ENCODE measurements at places on chromosomes 1 and 21.
A peak's percentile ranks its signal among the peaks of the same experiment; 100 is the strongest.

GRCh38 chr1:37609002-37609401 is 13.3 kb upstream of the GNL2 start:
- DNase-seq, result no peak

GRCh38 chr1:66399888-66400529 is 133.9 kb upstream of the SGIP1 start:
- DNase-seq, result no peak

DNA sequence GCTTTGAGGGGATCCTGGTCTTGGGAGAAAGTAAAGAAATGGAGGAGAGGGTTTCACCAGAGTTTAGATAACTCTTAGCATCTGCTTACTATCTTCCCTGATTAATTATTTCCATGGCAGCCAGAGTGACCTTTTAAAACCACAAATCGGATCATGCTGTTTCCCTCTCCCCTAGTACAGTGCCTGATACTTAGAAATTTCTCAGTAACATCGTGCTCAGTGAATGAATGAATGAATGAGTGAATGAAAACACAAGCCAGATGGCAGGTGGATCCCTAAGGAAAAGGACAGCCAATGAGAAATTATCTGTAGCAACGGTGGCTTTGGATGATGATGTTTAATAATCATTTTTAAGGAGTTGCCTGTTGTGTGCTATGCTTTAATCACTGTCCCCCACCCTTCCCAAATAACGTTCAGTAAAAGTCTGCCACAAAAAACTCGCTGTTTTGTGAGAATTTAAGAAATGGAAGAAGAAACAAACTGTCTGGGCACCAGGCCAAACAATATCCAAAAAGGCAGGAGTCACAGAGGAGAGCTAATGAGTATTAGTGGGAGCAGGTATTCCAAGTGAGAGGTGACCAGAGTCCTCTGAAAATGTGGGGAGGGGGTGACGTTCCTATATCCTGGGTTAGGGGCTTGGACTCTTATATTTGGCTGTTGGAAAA is 737 bp upstream of the SMAP2 start:
- no peak for DNase-seq

DNA sequence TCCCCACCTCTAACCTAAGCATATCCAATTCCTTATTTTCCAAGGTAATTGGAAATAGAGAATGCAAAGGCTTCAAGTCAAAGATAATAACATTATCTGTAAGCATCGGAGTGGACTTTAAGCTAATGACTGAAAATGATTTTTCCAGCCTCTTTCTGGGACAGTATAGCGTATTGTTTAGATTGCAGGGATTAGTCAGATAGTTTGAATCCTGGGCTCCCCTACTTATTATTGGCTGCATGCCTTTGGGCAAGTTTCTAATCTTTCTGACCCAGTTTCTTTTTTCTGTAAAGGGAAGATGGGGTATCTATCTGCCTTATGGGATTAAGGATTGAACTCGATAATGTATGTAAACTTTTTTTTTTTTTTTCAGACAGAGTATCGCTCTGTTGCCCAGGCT is 1.5 kb upstream of the CDC20 start:
- no peak for DNase-seq

GRCh38 chr1:230573658-230574057 is 68.6 kb upstream of the COG2 start:
- DNase-seq, result no peak

- no peak for DNase-seq
Measured at GRCh38 chr1:169163059-169163458, 56.6 kb downstream of the ATP1B1 start.

GRCh38 chr1:58881471-58881994 is 97.7 kb upstream of the JUN start:
- peak; percentile 17 for DNase-seq

DNA sequence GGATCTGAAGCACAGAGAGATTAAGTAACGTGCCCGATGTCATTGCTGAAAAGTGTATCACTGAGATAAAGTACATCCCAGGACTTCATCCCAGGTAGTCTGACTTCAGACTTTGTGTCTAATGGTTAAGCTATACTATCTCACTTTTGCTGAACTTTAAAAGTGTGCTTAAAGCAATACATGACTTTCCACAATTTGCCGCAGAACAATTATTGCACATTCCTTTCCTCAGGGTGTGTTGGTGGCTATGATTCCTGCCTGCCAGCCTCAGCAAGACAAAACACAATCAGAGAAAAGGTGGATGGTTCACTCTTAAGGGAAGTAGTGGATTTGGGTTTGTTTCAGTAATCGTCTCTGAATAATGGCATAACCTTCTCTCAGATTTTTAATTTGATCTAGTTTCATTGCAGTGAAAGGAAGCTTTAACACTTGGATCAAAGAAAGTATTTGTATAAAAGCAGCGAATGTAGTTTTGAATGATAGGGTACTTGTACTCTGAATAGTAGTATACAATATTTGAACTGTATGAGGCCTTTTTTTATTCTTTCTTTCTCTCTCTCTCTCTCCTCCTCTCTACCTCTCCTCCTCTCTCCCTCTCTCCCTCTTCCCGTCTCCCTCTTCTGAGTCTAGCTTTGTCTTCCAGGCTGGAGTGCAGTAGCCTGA is 47.0 kb downstream of the CNST start:
- DNase-seq, result no peak

GRCh38 chr21:26554365-26554764 is 18.7 kb downstream of the CYYR1 start:
- no peak for DNase-seq

GRCh38 chr1:30790850-30791778 is 33.5 kb upstream of the LAPTM5 start:
- DNase-seq, result no peak

DNA sequence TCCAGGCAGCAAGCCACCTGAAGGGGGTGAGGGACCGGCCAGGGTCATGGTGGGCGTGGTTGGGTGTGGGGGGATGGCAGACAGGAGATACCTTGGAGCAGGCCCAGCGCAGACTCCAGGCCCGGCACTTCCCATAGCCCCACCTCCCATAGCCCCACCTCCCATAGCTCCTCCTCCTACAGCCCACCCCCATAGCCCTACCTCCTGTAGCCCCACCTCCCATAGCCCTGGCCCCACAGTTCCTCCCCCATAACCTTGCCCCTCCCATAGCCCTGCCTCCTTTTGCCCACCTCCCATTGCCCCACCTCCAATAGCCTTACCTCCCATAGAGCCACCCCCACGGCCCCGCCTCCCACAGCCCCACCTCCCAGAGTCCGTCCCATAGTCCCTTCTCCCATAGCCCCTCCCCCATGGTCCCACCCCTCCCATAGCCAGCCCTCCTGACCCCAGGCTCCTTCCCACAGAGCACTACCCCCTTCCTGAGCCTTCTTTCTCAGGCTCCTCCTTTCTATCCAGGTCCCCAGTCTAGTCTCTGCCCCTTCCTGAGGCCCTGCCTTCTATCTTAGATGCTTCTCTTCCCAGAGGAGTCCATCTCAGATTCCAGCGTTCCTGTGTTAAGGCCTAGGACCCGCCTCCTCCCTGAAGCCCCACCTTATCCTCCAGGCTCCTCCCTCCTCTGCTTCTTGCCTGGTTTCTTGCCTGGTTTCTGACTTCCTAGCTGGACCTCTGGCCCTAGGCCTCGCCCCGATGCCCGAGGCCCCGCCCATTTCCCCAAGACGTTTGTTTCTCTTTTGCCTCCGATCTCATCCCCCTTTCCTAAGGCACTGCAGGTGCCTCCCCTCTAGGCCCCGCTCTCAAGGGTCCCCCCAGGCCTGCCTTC is 46.8 kb downstream of the PTPRU start:
- DNase-seq, result no peak

GRCh38 chr1:227449051-227449450 is 114.3 kb upstream of the ZNF678 start:
- no peak for DNase-seq

DNA sequence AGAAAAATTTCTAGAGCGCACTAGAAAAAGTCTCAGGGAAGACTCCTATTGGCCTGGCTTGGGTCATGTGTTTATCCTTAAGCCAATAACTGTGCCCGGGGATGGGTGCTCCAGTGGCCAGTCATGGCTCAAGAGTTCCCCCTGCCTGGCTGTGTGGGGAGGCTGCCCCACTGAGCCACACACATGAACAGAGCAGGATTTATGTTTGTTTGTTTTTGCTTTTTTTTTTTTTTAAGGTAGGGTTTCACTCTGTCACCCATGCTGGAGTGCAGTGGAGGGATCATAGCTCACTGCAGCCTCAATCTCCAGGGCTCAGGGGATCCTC is 21.8 kb downstream of the EDN2 start:
- DNase-seq, result no peak

DNA sequence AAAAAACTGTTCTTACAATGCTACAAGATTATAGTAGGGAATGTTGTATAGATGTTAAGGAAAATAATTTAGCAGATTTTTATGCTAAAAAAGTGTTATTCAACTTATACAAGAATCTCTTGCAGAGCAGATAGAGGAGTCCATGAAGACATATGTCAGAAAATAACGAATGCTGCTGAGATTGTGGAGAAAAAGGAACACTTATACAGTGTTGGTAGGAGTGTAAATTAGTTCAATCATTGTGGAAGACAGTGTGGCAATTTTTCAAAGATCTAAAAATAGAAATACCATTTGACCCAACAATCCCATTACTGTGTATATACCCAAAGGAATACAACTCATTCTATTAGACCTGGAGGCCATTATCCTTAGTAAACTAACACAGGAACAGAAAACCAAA is 286.2 kb upstream of the OLFM3 start:
- DNase-seq, result no peak

GRCh38 chr1:62435231-62436038 is 1.4 kb upstream of the USP1 start:
- no peak for DNase-seq

DNA sequence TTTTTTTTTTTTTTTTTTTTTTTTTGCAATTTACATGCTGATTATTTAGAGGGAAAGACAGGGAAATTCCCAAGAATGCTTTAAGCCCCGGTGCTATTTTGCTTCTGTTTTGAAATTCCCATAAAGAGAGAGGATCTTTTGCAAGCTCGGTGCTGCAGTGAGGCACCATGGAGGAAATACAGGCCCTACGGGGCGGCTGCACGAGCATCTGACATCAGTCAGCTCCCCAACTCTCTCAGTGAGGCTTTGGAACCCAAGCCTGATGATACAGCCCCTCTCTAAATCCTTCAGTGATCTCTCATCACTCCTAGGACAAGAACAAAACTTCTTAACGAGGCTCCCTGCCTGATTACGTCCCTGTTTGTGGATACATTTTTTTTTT is 791 bp upstream of the CHI3L1 start:
- no peak for DNase-seq

DNA sequence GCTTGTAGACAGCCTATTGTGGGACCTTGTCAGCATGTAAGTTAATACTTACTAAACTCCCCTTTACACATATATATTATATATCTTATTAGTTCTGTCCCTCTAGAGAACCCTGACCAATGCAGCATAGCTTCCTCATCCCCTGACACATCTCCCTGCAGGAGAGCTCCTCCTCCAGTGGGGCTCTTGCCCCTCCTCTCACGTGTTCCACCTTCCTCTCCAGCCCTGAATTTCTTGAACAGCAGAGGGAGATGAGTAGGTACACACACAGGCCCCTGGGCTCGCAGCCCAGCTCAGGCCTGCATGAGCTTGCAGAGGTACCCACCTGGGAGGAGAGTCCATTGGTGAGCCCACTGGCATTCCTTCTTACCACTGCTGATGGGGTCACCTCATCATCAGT is 27.3 kb upstream of the GOLT1A start:
- no peak for DNase-seq

DNA sequence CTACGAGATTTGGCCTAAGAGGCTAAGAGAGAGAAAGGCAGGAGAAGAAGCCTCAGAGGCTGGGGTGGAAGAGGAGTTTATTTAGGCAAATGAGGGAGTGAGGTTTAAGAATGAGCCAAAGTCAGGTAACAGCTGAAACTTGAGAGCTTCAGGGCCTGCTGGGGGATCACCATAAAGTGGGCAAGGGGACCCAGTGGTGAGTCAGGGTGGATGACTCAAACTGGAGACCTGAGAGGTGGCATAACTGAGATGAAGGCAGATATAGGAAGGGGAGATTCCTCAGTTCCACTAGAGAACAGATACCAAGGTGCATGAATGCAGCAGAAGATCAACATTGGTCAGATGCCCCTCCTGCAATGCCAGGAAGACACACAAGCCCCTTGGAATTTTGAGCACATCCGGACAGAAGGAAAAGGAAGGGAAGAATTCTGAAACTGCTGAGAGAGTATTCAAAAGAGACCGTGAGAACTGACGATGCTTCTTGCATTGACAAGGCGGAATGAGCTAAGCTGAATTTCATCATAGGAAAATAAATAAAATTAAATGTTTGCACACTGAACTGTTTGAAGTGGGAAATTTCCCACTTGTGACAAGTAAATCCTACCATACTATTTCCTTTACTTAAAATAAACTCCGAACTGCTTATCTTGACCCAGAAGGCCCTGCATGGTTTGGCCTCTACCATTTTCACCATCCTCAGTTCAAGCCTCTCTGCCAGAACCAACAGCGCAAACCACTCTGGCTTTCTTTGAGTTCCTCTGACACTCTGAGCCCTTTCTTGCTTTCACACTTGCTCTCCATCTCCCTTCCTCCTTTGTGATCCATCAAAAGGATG is 94.1 kb downstream of the NMNAT2 start:
- DNase-seq, result no peak

DNA sequence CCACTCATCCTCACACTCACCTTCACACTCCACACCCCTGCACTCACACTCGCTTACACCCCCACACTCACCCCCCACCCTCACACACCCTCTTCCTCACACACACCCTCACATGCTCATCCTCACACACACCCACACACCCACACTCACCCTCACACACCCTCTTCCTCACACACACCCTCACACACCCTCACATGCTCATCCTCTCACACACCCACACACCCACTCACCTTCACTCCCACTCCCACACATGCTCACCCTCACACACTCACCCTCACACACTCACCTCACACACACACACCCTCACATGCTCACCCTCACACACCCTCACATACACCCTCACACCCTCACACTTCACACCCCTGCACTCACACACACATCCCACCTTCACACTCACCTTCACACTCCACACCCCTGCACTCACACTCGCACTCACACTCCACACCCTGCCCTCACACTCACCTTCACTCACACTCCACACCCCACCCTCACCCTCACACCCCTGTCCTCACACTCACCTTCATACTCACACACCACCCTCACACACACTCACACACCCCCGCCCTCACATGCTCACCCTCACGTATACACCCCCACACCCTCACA is 42.6 kb upstream of the EDN2 start:
- DNase-seq, result no peak

- DNase-seq, result no peak
Measured at GRCh38 chr1:150257624-150258585, at the start of gene CA14. TSS of gene CA14 (plus strand) at chr1:150257774. CDS start at chr1:150258129, 355 bp downstream.

- DNase-seq, result no peak
Measured at GRCh38 chr21:37683396-37684114, 232.7 kb downstream of the KCNJ6 start.

DNA sequence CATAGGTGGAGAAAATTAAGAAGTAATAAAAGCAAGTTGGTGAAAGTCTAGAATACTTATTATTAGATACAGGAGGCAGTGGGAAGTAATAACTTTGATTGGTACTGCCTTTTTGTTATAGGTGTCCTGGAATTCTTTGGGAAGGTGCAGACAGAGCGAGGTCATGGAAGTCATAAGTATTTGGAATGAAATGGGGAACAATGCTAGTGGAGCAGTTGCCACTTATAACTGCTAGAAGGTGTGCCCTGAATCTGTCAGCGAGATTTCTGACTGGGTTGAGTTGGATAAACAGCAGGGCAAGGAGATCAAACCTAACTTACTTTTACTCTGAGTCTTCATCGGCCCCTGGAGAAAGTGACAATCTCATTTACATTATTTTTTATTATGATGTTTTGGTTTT is 69.6 kb downstream of the LHX9 start:
- no peak for DNase-seq

- peak; percentile 28 for DNase-seq
Measured at GRCh38 chr1:221766210-221766609, 24.3 kb upstream of the DUSP10 start.

- no peak for DNase-seq
Measured at GRCh38 chr1:245673881-245674414, 519.2 kb downstream of the KIF26B start.

Measured in BJ (cell line).